ENCODE measurements at places on chromosomes 12 and 14.

GRCh38 chr14:101178184-101179072 lies 274.9 kb upstream of the RTL1 start:
- no peak for DNase-seq

DNA sequence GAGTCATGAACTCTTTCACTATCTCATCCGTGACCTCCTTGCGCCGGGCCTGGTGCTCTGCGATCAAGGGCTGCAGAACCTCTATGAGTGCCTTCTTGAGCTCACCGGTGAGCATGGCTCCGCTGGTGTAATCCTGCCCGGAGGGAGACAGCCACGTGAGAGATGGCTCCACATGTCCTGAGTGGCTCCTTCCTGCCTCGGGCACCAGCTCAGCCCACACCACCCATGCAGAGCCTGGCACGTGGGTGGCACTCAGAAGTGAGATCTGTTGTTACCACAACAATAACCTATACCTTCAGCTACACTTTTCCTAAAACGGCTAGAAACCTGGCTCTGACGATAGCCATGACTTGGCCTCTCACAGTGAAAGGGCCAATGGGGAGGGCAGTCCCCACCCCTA lies 11.8 kb downstream of the SLC25A47 start:
- DNase-seq: no peak

- no peak for DNase-seq
Observed at GRCh38 chr14:29757188-29757680, 170.4 kb downstream of the PRKD1 start.

GRCh38 chr14:81385886-81386285 lies 14.2 kb downstream of the STON2 start:
- no peak for DNase-seq

DNA sequence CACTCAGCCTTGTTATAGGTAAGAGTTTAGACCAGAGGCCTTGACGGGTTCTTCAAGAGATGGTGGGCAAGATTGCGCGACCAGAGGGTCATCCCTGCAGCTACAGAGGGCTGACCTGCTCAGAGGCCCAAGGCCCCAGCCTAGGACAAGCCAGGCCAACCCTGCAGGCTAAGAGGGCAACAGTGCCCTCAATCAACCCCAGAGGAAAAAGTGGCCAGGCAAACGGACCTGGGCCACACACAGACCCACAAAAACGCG lies 1.3 kb downstream of the SSH1 start:
- no peak for DNase-seq

DNA sequence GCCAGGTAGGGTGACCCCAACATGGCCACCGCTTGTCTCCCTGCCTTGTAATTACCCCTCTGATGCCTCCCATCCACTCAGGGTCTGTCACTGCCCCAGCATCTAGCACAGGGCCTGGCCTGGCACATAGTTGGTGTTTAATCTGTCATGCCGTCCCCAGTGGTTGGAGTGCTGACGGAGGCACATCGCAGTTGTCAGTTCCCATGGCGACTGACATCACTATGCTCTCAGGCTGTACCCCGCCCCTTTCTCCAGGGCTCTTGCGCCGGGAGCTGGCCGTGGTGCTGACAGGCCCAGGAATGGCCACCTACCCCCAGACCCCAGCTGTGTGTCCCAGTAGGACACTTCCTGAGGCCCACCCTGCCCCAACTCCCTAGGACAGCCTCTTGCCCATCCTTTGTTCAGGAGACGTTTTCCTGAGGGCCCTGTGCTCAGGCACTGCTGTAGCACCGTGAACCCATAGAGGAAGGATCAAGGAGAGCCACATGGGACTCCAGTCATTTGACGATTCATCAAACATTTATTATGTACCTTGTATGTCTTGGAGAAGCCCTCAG lies 23.0 kb downstream of the FAM222A start:
- no peak for DNase-seq

DNA sequence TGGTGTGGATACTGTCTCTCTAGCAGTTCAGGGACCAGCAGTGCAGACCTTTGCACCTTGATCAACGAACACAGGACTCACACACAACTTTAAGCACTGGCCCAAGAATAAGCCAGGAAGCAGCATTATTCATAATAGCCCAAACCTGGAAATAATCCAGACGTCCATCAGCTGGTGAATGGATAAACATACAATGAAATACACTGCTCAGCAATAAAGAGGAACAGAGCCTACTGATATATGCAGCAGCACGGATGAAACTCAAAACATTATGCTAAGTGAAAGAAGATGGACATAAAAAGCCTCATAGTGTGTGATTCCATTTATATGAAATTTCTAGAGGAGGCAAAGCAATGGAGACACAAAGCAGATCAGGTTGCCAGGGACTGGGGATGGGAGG lies 303.9 kb upstream of the FKBP4 start:
- no peak for DNase-seq

DNA sequence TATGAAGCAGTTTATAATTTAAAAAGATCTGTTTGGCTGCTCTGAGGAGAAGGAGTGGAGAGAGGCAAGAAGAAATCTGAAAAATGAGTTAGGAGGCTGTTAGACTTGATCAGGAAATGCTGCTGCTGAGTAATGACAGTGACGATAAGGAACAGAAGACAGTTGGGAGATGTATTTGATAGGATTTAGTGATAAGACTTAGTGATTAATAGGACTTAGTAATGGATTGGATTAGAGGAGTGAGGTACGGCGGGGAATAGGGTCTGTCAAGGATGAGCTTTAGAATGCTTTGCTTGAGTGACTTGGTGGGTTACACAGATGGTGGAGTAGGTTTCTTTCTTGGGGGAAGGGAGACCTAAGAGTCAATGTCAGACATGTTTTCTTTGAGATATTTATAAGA lies 31.7 kb downstream of the UNC79 start:
- DNase-seq: no peak

GRCh38 chr12:121511916-121512315 lies 68.9 kb downstream of the KDM2B start:
- DNase-seq: no peak

- no peak for DNase-seq
Observed at GRCh38 chr12:121288986-121289385, 7.5 kb downstream of the CAMKK2 start.

DNA sequence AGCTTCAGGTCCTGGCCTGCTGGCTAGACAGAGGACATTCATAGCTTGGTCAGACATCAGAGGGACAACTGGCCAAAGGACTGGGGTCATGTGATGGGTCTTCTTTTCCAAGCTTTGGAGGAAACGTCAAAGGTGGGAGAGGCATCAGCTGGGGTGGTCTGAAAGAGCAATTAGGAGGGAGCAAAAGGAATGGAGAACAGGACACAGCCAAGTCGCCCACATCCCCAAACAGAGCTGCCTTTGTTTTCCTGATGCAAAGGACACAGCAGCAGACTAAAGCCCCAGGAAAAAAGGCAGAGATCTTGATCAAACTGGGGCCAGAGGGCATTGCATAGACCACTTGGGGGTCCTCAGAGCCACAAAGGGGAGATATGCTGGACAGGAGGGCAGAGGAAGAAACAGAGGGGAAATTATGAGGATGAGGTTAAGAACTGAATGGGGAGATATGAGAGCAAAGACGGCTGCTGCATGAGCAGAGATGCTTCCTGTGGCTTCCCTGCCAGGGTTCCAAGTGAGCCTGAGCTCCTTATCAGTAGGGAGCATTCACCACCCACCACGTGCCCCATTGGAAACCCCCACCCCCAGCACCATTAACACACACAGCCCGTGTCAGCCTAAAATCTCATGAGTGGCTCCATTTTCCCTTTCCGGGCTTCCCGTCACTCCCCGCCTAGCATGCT lies 62.4 kb downstream of the ANO2 start:
- no peak for DNase-seq

GRCh38 chr14:34015383-34015782 lies 64.5 kb upstream of the EGLN3 start:
- no peak for DNase-seq

- DNase-seq: no peak
Observed at GRCh38 chr12:63922474-63922873, 78.0 kb downstream of the SRGAP1 start.

DNA sequence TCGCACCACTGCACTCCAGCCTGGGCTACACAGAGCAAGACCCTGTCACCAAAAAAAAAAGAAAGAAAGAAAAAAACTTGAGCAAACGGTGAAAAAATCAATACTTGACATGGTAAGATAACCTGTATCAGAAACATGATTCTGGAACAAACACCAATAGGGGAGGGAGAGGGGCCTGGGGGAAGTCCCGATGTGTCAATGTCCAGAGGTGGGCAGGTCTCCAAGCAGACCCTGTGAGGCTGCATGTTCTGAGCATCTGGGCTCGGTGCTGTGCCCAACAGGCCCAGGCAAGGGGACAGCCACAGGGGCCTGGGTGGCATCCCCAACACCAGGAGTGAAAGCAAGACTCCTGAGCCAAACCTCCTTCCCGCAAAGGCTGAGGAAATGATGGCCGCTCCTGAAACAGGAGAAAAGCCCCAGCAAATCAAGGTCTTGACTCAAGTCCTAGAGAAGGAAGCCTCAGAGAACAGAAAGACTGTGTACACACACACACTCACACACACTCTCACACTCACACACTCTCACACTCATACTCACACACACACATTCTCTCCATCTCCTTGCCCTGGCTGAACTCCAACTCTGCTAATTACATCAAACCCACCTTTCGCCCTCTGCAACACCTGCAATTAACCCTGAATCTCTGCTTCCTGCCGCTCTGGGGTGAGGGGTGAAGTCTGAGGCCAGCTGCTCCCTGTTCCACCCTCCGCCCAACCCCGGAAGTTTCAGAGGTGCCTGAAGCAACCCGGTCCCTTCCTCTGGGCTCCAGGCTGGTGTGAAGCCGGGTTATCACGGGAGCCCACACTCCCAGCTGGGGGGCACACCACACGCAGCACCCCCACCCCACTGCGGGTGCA lies 20.4 kb downstream of the CCDC88C start:
- DNase-seq: no peak

DNA sequence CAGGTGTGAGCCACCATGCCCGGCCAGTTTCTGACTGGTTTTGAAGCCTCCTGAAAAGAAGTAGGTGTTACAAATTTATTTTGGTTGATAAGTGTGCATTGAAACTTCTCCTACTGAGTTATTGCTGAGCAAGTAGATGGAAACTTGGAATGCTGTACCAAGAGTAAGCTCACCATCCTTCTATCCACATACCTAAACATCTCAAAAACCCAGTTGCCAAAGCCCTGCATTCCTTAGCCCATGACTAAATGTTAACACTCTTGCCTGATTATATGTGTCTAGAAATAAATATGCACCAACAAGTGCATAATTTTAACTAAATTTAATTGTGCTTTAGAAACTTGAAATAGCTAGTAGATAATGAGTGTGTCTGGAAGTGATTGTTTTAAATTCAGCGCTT lies 357.8 kb downstream of the DUSP6 start:
- DNase-seq: no peak

DNA sequence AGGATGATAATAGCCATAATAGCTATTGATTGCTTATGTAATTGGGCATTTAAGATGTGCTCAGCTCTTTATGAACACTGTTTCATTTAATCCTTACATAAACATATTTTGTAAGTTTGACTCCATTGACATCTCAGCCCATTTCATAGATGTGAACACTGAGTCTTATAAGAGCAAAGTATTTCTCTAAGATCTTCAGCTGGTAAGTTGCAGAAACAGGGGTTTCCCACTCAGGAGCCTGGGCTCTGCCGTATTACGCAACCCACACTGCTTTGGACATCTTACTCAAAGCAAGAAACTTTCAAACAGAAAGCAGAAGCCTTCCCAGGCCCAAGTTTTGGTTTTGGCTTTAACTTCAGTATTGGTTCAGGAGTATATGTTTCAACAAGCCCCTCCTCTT lies 705.1 kb downstream of the MED13L start:
- DNase-seq: no peak

GRCh38 chr14:69073915-69074314 lies 79.0 kb downstream of the DCAF5 start:
- no peak for DNase-seq

- DNase-seq: no peak
Observed at GRCh38 chr12:44117337-44117736, 281.5 kb downstream of the TMEM117 start.

DNA sequence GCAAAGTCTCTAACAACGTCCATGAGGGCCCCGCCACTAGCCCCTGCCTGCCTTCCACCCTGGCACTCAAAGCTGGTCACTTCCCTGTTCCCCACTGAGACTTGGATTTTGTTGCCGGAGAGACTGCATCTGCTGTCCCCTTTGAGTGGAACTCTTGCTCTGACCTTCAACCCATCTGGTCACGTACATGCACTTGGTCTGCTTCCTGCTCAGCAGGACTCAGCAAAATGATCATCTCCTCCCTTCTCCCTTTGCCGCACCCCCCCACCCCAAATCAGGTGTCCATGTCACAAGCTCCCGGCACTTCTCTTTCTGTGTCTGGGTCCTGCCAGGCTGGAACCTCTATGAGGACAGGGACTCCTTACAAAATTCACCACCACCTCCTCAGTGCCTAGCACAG lies 180.9 kb downstream of the CHST11 start:
- DNase-seq: no peak

GRCh38 chr12:16668198-16668597 lies 62.2 kb upstream of the LMO3 start:
- DNase-seq: no peak

DNA sequence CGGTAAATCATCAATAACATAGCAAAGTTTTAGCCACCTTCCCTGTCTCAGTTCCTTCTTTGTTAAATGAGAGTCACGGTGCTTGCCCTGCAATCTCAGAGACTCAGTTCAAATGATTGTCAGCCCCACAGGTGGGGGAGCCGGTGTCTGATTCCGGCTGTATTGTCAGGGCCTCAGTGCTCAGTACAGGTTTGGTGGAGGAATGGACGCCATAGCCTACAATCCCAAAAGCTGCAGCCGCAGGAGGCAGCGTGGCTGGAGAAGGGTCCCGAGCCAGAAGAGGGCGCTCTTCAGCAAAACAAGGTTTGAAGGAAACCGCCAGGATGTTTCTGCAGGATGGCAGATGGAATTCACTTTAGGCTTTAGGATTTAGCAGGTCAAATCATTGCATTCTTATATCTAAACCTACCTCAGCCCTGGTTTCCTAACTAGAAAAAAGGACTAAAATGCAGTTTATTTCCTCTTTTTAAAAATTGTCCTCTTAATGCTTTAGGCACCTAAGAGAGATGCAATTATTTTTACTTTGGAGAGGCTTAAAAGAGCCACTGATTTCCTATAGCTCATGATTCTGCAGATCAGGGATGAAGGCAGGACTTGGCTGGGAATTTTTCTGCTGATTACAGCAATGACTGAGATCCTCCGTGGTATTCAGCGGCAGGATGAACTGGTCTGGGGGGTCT lies 29.2 kb downstream of the FOS start:
- peak; percentile 60 for DNase-seq

GRCh38 chr14:95231966-95232633 lies 74.8 kb upstream of the DICER1 start:
- no peak for DNase-seq

DNA sequence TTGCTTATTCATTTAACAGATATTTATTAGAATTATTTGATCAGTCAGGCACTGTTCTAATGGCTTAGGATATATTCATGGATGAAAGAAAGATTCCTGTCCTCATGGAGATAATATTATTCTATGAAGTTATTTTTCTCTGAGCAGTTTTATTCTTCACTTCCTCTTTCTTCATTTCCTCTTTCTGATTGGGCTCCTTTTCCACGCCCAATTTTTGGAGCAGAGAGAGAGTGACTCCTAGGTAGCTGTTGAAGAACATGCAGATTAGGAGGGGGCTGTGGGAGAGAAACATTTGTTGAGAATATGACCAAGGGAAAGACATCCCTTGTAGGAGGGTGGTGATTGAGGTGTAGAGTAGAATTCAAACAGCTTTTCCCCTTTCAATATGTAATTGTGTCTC lies 6.0 kb upstream of the YARS2 start:
- DNase-seq: no peak

Data from activated CD4-positive, alpha-beta T cell treated with anti-CD3 and anti-CD28 coated beads, Interleukin-2, amount 50 U/mL, for 24 hours (primary cell).